ENCODE measurements at places on chromosomes 4 and X. TPM values are rescaled to one million over a fixed set of nuclear protein-coding genes. Genes with fewer than 3 reads are reported as not detected.

HS3ST1 gene
- not detected for total RNA-seq

DUSP9 gene
- 435 TPM for total RNA-seq

SLC6A14 gene
- 43.2 TPM for total RNA-seq

OCIAD2 gene
- total RNA-seq = not detected

PNCK gene
- total RNA-seq = not detected

PARM1 gene
- not detected for total RNA-seq

ARHGAP4 gene
- total RNA-seq = not detected

- DNase-seq = no peak
Observed at GRCh38 chr4:4893721-4894120, 34.3 kb downstream of the MSX1 start.

DNA sequence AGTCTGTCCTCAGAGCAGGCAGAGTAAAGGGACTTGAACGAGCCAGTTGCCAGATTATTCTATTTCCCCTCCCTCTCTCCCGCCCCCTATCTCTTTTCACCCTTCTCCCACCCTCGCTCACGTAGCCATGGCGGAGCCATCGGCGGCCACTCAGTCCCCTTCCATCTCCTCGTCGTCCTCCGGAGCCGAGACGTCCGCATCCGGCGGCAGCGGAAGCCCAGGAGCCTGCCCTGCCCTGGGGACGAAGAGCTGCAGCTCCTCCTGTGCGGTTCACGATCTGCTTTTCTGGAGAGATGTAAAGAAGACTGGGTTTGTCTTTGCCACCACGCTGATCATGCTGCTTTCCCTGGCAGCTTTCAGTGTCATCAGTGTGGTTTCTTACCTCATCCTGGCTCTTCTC lies 106.2 kb upstream of the SMAD1 start:
- DNase-seq = no peak

DNA sequence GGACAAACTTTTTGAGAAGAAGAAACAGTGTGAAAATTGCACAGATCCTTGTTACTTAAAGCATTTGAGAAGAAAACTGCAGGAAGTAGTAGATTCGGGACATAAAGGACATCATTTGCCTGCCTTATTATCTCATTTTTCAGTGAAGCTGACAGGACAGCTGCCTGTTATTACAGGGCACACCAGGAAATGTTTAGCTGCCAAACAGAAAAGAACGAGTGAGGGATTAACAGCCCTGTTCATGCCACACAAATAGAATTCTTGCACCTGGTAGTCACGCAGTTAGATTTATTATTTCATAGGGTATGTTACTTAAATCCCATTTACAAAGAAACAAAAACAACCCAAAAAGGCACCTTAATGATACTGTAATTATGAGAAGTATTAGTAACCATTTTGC lies 100.6 kb downstream of the CHIC2 start:
- no peak for DNase-seq

- no peak for DNase-seq
Observed at GRCh38 chrX:136710325-136710951, 62.5 kb downstream of the CD40LG start.

DNA sequence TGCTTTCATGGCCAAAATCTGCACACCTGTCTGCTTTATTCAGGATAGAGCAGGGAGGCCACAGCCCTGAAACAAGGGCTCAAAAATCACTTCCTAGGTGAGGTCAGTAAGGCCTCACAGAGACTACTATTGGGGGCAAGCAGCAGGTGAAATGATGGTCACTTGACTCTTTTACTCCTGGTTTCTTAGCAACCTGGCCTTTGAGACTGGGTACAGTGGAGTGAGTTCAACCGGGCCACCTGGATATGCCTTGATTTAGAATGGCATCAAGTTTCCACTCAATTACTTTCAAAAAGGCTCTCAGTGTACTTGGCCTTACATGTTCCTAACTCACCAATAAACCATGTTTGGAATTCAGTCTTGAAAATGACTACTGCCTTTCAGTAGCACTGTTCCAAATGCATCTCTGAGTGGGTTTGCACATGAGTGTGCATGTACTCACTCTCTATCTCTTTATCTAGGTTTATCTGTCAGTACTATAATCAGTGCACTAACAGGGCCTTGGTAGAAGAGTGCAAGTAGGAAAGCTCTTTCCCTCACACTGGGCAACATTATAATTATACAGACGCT lies 388.2 kb downstream of the OPHN1 start:
- no peak for DNase-seq

DNA sequence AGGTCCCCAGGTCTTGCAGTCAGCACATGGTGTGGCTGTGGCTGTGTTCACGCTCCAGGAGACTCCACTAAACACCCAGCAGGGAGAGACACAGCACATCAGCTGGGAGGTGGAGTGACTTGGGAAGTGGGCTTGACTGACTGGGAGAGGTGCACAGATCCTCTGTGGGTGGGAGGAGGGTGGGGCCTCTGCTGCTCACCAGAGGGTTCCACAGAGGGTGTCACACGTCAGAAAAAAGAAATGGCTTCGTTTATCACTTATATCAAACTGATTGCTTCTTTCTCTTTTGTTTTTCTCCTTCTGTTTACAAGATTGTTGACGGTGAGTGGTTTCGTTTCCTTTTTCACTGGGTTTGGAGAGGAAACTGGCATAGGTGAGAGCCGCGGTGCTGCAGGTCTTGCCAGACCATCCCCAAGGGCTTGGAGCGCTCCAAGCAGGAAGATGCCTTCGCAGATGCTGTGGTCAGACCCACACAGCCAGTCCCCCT lies 24.8 kb upstream of the FAM193A start:
- no peak for DNase-seq

DNA sequence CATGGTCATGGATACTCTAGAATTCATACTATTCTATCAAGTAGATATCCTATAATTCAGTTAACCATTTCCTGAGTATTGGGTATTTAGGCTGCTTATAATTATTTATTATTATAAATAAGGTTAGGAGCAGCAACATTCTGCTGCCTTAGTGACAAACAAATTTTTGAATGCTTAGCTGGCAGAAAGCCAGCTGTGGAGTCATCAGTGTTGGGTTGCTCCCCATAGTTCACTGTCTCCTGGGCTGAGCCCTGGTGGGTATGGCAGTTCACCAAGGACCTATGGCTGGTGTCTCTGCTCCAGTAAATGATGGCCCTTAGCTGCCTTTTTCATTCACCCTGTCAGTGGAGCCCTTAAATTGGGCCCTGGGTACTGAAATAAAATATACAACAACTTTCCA lies 61.8 kb downstream of the SMARCA5 start:
- no peak for DNase-seq

DNA sequence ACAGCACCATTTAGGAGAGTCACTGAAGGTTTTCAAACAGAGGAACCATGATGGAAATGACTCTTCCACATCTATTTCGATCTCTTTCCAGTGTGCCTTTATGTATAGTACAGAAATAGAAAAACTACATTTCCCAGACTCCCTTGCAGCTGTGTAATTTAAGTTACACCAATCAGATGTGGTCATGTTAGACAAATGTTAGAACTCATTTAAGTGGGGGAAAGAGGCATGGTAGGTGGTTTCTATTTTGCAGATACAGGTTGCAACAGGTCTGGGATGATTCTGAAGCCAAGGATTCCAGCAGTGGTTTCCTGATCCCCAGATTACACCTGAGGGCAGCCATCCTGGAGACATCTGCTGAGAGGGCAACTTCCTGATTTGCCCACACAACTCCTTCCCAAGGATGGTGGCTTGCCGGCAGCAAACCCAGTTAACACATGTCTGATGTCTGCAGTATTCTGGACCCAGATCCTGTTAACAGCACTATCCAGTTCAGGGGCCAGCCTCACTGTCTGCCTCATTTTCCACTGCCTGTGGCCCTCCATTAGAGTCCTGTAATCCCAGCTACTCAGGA lies 38.7 kb upstream of the PDK3 start:
- DNase-seq = peak; percentile 29

DNA sequence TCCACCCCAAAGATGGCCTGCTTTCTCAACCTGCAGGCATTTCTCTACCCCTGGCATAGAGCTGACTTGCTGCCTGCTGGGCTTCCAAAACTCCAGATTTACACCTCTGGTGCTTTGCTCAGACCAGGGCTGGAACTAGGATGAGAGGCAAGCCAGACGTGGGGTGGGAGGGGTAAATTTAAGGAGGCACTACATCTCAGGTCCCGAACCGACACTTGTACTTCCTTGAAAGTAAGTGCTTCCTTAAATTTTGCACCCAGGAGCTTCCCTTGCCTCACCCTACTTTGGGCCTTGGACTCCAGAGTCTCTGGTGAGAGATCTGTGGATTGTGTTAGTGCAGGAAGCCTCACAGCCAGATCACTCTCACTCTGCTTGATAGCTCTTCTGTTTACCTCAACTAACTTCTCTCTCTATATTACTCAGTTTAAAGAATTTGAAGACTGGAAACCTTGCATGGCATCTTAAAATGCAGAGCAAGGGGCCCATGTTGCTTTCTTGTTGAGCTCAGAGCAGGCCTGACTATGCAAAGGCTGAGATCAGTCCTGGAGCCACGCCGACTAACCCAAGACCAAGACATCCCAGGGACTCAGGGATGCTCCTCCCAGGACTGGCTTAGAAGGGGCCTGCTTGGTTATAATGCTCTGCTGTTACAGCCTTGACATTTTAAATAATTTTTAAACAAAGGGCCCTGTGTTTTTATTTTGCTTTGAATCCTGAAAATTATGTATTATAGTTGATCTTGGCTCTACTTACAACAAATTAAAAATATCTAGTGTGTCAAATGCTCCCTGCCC lies 145.0 kb upstream of the LEF1 start:
- DNase-seq = no peak

GRCh38 chr4:86536151-86536550 lies 58.0 kb upstream of the PTPN13 start:
- no peak for DNase-seq

GRCh38 chrX:132876523-132877338 lies 81.7 kb downstream of the HS6ST2 start:
- no peak for DNase-seq

DNA sequence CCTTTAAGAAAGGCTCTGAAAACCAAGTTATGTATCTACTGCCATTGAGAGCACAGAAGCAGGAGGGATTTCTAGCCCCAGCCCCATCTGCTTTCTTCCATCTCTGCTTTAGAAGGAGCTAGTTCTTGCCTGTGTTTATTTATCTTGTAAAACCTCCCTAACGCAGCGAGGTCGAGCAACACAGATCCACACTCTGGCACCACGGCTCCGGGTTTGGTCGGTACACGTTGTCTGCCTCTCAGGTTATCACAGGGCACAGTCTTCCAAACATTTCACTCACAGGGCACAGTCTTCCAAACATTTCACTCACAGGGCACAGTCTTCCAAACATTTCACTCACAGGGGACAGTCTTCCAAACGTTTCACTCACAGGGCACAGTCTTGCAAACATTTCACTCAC lies 69.7 kb upstream of the TLR3 start:
- no peak for DNase-seq

DNA sequence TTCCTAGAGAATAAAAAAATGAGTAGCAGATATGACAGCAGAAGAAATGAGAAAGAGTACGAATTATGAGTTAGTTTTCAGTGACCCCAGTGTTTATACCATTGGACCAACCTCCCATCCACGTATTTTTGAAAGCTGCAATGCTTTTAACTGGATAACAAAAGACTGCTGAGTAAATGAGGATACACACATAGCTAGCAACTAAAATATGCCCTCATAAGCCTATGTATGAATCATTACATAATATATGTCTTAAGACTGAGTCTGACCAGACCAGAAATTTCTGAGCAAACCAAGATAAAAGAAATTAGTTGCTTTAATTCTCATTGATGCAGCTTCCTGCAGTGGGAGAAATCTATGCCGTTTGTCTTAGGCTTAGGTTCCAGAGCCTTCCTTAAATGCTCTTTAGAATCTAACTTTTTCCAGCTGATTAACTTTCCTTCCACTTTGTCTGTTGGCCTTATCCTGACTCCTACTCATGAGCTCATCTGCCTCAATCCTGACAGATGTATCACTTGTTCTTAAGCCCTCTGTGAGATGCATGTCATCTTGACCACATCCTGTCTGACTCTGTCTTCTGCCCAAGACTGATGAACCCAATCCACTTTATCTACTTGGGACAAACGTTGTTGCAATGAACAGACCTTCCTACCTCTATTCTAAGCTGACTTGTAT lies 301.4 kb upstream of the AADAT start:
- DNase-seq = no peak

DNA sequence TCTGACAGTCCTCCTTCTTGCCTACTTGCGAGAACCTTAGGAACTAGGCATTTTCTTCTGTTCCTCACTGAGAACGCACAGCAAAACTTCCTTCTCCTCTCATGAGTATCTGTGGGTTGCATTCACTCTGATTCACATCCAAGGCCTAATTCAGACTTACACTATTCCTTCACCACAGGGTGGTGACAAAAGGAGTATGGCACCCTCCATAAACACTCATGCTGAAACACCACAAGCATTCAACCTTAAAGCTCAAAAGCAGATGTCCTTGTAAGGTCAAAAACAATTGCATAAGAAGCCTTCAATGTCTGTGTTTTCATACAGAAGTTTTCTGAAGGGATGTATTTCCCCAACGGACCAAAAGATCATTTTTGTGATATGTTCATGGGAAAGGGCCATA lies 147.3 kb downstream of the CORIN start:
- DNase-seq = no peak

Data from HepG2 (cell line).